Lower leg skin (tissue), 4 donors: ENCODE measurements at places on chromosomes 4 and X. TPM values are rescaled to one million over a fixed set of nuclear protein-coding genes. Genes with fewer than 3 reads are reported as not detected.

- DNase-seq: no peak
Measured at GRCh38 chrX:41512394-41512793, 65.3 kb downstream of the NYX start.

The DAPP1 gene
- total RNA-seq: 24.5 TPM

- DNase-seq: no peak
Measured at GRCh38 chrX:48617542-48618340, 20.4 kb downstream of the WDR13 start.

GRCh38 chrX:33194876-33195433, 16.4 kb downstream of the DMD start:
- DNase-seq: no peak

DNA sequence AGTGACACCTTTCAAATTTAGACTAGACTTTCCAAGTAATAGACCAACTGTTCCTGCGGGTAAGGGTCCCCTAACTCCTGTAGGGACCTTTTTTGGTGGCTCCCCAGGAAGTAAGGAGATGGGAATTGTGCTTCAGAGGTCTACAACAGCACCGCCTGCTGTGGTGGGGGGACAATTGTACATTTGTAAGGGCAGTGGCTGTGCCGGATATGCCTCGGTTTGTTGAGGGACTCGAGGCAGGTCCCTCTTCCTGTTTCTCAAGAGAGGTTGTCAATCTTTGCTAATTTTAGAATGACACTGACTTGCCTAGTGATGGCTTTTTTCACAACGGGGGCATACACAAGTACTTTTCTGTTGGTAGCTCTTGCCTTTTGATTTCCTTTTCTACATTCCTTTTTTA, 15.5 kb upstream of the HSD17B11 start:
- DNase-seq: no peak

DNA sequence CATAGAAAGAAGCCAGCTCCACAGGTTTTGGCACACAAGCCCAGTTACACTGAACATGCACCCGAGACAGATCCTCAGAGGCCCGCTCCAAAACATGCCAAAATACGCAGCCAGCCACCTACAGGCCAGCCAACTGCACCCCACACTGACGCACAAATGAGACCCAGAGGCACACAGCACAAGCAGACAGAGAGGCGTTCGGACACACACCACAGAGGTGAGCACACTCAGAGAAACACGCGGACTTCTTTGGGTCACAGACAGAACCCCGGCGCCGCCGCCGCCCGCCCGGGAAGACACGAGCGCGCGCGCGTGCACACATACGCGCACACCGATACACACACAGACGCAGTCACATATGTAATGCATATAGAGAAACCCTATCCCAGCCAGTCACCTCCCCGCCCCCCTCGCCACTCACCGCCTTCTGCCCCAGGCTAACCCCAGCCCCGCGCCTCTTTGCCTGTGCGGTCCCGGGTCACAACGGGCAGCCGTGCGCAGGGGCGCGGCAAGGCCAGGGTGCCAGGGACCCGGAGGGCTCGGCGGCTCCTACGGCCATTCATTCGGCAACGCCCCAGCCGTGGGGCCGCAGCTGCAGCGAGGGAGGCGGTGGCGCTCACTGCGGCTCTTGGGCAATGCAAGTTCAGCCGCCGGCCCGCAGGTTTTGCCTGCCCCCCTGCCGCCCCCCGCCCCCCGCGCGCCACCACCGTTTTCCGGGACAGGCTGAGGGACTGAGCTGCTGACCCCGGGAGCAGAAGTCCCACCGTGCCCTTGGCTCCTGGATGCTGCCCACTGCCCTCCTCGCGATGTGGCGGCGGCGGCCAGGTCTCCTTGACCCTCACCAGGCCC, 553 bp downstream of the SEPTIN6 start:
- peak; percentile 87 for DNase-seq

- DNase-seq: no peak
Measured at GRCh38 chr4:158581161-158581560, 59.5 kb downstream of the RXFP1 start.

DNA sequence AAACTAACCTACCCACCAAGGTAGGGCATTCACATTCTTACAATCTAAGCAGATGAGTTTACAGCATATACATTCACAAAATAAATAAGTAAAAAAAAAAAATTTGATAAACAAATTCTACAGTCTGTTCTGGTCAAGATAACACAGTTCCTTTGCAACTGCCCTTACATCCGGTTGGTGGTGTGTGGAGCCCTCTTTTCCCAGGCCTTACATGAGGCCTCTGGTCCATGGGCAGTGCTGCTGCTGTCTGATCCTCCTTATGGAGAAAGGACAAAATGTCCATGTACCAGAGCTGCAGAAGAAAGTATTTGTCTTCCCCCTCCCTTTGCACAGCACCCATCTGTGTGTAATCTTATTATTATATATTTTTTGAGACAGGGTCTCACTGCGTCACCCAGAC, 2.2 kb upstream of the SEPTIN11 start:
- no peak for DNase-seq

GRCh38 chrX:41837270-41837944, 85.9 kb downstream of the CASK start:
- DNase-seq: no peak

- DNase-seq: no peak
Measured at GRCh38 chrX:66544181-66544580, 94.7 kb downstream of the EDA2R start.

The MUC7 gene
- 0.21 TPM for total RNA-seq

DNA sequence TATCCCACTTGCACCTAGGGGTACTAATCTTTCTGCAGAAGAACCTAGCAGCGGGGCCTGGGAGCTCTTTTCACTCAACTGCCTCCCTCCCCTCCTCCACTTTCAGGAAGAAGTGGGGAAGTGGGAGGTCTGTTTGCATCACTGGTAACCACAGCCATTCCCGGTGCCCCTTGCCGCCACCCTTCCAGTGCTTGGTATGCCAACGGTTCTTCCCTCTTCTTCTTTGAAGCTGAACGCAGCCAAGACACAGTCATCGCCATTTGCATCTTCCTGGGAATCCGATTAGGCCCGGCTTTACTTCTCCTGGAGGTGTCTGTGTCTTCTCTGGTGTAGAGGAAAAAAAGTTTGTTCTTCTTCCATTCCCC, 47.2 kb upstream of the RBPJ start:
- peak; percentile 21 for DNase-seq

The MEPE gene
- total RNA-seq: not detected

DNA sequence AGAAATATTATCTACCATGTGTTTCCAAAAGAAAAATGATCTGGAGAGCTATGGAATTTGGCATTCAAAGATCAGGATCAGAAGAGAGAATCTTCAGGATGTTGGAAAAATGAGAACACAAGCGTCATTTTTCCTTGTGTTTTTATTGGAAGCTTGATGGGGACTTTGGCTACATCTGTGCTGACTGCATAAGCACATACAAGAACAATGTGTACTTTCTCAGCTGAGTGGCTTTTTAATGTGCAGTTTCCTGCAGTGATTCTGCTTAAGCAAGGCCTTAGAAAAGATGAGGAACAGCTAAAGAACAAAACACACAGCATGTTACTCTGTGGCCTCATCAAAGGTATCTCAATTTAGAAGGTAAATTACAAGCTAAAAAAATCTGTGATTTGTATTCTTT, 1039.9 kb downstream of the GLUD2 start:
- DNase-seq: no peak

DNA sequence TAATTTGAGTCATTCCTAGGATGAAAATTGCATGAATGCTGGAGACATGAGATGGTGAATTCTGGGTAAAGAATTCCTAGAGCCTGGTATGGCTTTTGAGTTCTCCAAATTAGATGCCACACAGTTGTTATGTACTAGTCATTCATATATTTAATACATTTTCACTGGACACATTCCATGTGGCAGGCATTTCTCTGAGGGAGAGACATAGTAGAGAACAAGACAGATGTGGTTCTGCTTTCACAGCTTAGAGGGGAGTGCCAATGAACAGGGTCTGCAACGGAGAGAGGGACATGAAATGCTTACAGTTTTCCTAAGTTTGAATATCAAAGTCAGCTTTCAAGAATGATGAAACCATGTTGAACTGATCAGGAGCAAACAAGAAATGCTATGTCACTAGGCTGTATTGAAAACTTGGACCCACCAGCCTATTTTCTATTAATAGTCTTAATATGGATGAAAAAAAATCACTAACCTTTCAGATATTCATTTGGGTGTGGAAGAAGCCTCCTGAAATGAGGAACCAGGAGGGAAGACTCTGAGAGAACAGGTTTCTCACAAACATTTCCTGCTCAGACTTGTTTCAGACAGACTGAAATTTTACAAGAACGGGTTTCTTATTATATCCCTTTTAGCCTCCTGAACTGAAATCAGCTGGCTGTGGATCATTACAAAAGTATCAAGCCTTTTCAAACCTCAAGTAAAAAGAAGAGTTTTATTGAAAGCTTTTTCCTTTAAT, 276.0 kb upstream of the TET2 start:
- DNase-seq: no peak

The NAA11 gene
- not detected for total RNA-seq

GRCh38 chrX:108097380-108097779, 5.8 kb downstream of the ATG4A start:
- no peak for DNase-seq

GRCh38 chr4:14552119-14552518, 450.2 kb upstream of the CPEB2 start:
- no peak for DNase-seq

The PDCL2 gene
- total RNA-seq: not detected

- no peak for DNase-seq
Measured at GRCh38 chrX:65871671-65872311, 168.1 kb downstream of the VSIG4 start.

The SPATA4 gene
- not detected for total RNA-seq
